ENCODE measurements at places on chromosomes 2 and 18.

GRCh38 chr2:163778045-163778781, 42.4 kb upstream of the FIGN start:
- no peak for DNase-seq

DNA sequence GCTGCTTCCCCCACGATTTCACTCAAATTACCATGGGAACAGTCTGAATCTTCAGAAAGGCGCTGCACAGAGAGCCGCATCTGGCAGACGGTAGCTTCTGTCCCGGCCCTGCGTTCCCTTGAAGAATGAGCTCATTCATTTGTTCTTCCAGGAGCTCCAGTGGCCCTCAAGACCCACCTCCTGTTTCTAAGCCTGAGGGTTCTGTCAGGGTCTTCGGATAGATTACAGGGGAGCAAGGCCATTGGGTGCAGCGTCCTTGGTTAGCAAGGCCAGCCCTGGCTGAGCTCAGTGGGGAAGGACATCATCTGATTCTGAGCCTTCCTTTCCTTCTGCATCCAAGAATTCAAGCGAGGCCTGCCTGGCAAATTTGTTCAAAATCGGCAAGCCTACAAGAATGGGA, 111.9 kb downstream of the PDCL3 start:
- DNase-seq, result no peak

GRCh38 chr2:42339191-42339912, 21.7 kb downstream of the COX7A2L start:
- no peak for DNase-seq

GRCh38 chr2:776487-776886, 99.3 kb upstream of the TMEM18 start:
- peak; percentile 38 for DNase-seq

DNA sequence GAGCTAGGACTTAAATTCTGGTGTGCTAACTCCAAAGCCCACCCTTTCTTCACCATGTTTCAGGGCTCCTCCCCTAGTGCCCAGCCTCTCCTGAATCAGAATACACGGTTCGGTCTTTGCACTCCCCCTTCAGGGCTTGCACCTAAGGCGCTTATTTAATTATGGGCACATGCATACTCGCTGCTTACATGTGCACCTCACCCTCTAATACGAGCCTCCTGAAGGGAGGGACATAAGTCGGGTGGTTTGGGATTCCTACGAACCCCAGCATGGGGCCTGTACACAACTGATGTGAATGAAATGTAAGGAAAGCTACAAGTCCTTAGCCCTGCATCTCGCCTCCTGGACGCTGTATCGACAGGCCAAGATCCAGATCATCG, 435 bp downstream of the IFT172 start:
- DNase-seq, result no peak

- peak; percentile 43 for DNase-seq
Observed at GRCh38 chr2:6784291-6784690, 81.4 kb downstream of the CMPK2 start.

GRCh38 chr18:22167091-22167470, 2.3 kb upstream of the GATA6 start:
- DNase-seq, result no peak

DNA sequence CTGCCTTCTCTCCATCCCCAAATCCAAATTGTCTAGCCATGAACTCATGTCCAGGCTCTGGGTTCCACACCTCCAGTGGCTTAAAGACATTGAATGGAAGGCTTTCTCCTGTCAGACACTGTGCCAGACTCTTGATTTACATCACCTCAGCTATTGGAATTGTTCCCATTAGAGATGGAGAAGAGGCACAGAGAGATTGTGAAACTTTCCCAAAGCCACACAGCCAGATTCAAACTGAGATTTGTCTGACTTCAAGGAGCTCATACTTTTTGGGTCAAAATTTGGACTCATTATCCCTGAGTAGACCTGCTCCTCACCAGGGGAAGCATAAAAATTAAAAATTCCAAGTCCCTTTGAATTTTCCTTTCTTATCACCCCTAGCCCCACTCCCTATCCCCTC, 18.9 kb upstream of the MYO3B start:
- DNase-seq, result no peak

DNA sequence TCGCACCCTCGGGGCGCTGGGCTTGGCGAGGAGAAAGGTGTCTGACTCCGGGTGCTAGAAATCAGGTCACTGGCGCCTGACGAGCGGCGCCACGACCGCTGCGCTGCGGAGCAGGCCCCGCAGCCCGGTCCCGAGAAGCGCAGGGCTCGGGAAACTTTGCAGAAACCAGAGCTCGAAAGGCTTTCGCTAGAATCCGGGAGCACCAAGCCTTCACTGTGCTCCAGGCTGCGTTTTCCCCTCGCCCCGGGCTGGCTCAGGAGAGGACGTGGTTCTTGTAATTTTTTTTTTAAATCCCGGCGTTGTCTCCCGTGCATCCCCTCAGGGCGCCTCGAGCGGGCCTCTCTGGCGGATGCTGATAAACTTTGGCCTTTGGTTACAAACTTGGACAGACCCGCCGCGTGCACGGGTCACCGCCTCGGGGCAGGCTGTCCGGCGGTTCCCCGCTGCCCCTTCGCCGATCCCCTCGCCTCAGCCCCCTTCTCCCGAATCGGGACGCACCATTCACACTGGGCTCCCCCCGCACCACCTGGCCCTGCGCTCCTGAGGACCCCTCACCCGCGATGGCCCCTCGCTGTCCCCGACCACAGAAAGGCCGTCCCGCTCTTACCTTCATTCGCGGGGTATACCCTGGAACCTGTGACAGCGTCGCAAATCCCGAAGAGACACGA, 419 bp downstream of the EPHA4 start:
- DNase-seq, result no peak

- DNase-seq, result no peak
Observed at GRCh38 chr2:179253226-179253625, 11.4 kb downstream of the SESTD1 start.

DNA sequence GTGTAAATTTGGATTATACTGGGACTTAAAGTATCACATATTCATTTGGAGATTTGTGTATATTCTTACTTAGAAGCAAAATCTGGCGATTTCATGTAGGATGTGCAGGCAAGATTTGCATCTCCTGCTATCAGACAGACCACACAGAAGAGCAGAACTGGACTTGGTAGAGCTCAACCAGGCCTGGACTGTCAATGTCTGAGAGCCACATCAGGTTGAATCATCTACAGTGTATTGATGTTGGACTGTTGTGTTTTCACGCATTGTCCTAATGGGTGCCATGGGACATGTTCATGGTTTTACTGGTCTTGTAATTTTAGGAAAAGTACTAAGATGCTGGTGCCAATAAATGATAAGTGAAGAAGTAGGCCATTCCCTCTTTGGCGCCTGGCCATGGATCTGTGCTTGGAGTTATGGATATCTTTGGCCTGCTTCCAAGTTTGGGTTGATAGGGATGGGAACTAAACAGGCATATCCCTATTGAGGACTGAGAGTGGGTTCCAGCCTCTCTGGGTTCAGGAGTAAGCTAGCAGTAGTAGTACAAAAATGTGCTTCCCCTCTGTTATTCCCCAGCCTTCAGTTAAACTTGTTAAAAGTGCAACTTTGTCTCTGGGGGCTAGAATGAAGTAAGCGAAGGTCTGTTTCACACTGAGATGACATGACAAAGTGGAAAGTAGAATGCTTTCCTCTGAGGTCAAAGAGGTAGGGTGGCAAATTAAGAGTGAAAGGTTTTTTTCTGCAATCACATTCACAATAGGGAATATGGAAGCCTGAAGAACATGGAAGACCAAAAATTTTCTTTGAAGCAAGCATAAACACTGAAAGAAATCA, 49.2 kb upstream of the NEMP2 start:
- DNase-seq, result no peak

DNA sequence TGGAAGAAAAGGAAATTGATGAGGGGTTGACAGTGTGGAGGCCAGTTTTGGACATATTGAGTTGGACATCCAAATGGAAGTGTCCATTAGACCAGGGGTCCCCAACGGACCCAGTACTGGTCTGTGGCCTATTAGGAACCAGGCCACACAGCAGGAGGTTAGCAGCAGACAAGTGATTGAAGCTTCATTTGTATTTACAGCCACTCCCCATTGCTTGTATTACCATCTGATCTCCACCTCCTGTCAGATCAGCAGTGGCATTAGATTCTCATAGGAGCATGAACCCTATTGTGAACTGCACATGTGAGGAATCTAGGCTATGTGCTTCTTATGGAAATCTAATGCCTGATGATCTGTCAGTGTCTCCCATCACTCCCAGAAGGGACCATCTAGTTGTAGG, 99.1 kb downstream of the MTX2 start:
- no peak for DNase-seq

GRCh38 chr2:145007960-145008263, 488.0 kb upstream of the ZEB2 start:
- DNase-seq, result no peak

GRCh38 chr18:56901919-56902318, 245.0 kb upstream of the BOD1L2 start:
- DNase-seq, result no peak

GRCh38 chr18:34742891-34743341, 32.8 kb downstream of the DTNA start:
- DNase-seq, result no peak

DNA sequence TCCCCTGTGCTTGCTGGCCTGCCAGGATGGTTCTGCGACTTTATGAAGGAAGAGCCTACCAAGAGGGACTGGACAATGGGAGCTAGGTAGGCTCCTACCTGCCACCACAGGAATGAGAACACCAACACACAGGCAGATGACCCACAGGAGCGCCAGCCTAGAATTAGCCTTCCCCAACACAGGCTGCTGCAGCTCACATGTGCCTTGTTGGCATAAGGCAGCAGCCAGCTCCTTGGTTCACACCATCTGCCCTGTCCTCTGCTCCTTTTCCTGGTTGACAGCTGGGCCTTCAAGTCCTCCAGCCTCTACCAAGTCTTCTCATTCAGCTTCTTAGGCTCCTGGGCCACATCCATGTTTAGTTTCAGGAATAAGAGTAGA, 705.4 kb upstream of the RAB6C start:
- no peak for DNase-seq

- no peak for DNase-seq
Observed at GRCh38 chr2:188746727-188747126, 227.4 kb upstream of the COL3A1 start.

DNA sequence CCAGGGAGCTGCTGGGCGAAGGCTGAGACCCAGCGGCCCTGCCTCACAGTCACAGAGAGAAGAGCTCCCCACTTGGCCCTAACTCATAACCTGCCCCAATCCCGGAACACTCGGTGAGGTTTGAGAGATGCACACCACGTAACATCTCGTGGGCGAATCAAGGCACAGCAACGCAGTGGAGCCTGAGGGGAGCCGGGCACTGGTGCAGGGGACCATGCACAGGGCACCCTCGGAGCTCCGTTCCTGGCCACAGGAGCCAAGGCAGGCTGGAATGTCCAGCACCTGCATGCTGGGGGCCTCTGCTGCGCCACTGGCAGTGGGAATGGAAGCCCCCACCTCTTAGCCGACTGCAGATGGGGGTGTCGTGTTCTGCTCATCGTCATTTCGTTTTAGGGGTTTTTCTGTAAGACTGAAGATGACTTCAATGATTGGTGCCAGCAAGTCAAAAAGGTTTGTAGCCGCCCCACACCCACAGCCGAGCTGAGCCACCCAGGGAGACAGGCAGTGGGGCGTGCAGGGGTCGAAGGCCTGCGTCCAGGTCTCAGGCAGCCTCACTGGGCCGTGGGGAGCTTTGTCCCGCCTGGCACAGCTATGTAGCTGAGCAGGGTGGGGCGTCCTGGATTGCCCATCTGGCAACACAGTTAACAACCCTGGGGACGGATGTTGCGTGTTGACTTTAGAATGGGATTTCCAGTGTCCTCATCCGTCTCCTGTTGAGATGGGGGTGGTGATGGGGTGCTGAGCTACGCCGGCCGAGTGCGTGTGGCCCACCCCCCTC, 16.1 kb downstream of the DTYMK start:
- DNase-seq, result no peak

DNA sequence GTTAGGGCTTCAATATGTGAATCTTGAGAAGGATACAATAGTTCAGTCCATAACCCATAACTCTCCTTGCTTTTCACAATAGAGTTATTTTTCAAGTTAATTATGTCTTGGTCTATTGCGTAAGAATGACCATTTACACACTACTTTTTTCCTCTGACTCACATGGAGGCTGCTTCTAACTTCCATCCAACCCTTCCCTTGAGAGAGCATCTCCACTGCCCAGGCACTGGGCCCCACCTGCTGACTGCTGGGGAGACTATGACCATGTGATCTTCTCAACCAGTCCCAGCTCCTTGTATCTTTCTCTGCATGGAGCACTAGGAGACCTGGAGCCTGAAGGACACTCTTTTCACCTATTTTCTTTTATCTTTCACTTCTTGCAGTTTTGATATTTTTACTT, 251.5 kb downstream of the GPD2 start:
- no peak for DNase-seq

DNA sequence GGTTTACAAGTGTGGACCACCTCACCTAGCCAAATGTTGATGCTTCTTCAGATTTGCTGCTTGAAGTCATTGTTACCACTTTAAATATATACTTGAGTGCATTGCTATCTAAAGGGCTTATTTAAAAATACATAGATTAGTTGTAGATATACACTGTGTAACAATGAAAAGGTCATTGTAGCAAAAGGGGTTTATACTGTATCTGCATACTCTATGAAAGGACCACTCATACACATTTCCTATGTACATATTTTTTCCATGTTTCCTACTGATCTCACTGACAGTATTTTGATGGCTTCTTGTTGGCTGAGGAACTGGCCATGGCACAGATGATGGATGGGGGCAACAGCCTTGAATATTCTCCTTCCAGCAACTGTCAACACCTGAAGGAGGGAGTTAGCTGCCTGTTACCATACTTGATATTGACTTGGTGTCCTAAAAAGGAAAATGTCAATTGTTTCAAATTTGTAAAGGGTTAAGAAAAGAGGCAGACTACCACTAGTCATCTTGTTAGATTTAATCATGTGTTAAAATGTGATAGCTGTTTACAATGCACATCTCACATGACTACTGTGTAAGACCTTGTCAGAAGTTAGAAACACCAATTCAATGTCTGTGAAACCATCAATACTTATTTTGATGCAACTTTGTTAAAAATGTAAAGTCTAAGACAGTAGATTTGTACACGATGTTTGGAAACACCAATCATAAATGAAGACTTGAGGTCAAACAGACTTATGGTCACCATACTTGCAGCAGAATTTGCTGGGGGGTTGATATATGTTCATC, 33.5 kb downstream of the RAB10 start:
- no peak for DNase-seq

- DNase-seq, result no peak
Observed at GRCh38 chr2:233100192-233100998, 40.3 kb downstream of the INPP5D start.

- peak; percentile 59 for DNase-seq
Observed at GRCh38 chr2:214410918-214411554, at the start of gene VWC2L. VWC2L (plus strand) TSS chr2:214411054; CDS start chr2:214414194, 3,140 bp downstream.

- DNase-seq, result no peak
Observed at GRCh38 chr2:141698500-141698899, 432.3 kb downstream of the LRP1B start.

DNA sequence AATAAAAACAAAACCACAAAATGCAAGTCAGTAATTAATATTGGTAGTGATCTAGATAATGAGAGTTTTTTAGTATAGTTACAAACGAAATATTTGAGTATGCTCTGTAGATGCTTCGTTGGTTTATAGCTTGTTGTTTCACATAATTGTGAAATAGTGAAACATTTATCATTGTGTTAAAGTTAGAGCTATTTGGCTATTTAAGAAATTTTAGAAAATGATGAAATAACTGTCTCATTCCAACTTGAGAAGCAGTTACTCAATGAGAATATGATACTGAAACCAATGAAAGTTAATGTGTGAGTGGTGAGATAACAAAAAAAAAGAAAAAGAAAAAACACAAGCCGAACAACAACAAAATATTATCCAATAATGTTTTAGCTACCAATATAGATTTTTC, 475.6 kb upstream of the ZEB2 start:
- no peak for DNase-seq

- no peak for DNase-seq
Observed at GRCh38 chr2:46657042-46657504, 177.7 kb downstream of the TMEM247 start.

GRCh38 chr18:3624935-3625741, 175.2 kb downstream of the TGIF1 start:
- no peak for DNase-seq

All from LNCaP clone FGC (cell line).